ENCODE measurements at places on chromosomes 5 and 9.
A peak's percentile ranks its signal among the peaks of the same experiment; 100 is the strongest.

- no peak for DNase-seq
These were observed 111.7 kb downstream of the AP3B1 start for GRCh38 chr5:78182838-78183237.

GRCh38 chr9:6562871-6563430 is 82.6 kb downstream of the GLDC start:
- no peak for DNase-seq

DNA sequence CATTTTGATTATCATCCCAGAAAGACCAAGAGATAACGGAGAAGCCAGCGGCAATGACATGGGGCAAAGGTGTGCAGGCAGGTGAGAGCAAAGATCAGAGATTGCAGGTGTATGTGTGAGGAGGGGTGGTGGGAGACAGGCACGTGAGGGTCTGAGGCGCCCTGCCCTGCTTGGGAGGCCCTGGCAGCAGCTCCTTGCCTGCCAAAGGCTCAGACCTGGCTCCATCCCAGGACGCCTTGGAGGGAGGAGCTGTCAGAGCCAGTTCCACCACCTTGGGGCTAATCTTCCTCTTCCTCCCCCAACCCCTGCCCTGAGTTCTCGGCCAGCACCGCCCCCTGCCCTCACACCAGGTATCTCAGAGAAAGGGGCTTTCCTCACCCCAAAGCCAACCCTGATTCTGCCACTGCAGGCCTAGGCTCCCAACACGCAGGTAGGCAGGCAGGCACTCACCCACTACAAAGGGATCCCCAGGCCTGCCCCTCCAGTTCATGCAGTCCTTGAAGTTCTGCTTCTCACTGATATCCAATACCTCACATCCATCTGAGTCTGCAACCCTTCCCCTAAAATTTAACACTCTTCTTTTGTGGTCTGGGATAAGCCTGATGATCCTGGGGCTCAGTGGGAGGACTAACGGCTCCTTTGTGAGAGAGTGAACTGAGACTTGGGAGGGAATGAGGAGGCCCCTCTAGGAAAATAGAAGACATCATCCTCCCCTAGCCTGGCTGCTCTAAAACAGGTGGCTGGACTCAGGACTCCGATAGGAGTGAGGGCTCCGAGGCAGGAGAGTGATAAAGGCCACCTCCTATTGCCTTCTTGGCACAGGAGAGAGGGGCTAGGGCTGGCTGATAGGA is 1.8 kb downstream of the AQP3 start:
- DNase-seq = peak; percentile 46

DNA sequence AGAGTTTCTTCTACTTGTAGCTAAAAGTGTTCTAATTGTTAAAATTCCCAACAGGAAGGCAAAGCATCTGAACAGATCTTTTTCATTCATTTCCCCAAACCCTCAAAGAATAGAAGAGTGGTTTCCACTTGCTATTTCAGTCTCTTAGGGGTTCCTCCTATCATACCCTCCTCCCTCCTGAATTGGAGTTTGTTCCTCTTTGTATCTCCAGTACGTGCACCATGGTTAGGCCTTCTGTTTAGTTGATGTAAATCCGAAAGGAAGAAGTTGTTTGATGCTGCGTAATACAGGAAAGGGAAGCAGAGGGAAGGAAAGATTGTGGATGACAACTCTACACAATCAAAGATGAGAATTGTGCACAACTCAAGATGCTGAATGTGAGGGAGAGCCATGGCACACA is 303.6 kb downstream of the PIK3R1 start:
- DNase-seq = no peak

GRCh38 chr5:5628866-5629606 is 206.6 kb downstream of the ICE1 start:
- DNase-seq = no peak

GRCh38 chr5:146528236-146528635 is 12.2 kb upstream of the GPR151 start:
- no peak for DNase-seq

DNA sequence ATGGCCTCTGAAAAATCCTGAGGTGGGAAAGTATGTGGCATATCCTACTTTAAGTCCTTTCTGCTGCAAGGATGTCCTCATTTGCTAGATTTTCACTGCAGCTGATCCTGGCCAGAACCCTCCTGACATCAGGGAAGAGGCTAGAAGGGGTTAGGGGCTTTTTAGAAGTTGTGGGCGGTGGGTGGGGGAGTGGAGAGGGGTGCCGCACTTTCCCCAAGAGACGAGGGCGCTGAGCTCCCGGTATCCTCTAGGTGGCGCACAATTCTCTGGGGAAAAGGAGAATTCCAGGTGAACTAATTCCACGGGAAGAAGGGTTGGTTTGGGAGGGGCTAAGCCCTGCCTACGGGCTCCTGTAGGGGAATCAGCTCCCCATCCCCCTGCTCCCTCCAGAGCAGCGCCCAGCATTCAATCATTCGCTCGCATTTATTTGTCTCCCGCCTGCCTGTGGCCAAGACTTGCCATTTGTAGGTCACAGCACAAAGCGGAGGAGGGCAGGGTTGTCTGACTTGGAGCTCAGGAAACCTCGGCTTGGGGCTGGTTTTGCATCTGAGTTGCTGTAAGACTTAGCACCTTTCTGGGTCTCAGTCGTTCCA is 42.9 kb upstream of the HAND1 start:
- DNase-seq = no peak

- no peak for DNase-seq
These were observed 309.4 kb downstream of the NR3C1 start for GRCh38 chr5:143094087-143094521.

DNA sequence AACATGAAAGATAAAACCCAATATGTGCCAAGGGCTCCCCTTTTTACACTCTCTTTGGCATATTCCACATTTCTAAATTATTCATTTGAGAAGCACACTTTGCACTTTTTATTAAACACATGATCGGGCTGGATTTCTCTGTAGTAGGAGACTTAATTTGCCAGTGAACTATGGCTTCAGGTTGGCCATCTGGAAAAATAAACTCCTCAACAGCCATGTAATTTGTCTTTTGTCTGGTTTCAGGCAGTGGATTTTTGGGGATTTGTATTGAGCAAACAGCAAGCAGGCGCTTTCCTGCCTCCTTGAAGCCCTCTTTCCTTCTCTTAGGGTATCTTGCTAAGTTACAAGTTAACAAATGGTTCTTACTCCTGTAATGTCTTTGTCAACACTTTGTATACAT is 73.0 kb upstream of the DMRTA1 start:
- DNase-seq = no peak

- no peak for DNase-seq
These were observed 8.7 kb upstream of the GFRA3 start for GRCh38 chr5:138282920-138283742.

- DNase-seq = no peak
These were observed 56.4 kb downstream of the GCNT4 start for GRCh38 chr5:74995926-74996325.

GRCh38 chr5:150391986-150392385 is 20.7 kb downstream of the CD74 start:
- no peak for DNase-seq

DNA sequence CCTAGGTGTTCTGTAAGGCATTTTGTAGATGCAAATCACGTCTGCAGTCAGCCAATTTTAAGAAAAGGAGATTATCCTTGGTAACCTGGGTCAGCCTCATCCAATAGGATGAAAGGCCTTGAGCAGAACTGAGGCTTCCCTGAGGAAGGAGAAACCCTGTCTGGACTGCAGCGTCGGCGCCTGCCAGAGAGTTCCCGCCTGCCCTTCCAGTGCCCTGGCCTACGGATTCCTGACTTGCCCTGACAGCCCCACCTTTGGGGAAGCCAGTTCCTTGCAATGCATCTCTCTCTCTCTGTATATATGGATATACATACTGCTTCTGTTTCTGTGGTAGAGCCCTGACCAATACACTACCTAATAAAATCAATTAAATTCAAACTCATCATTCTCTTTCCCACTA is 66.2 kb upstream of the RUFY1 start:
- DNase-seq = no peak

- DNase-seq = no peak
These were observed 159.8 kb upstream of the MVB12B start for GRCh38 chr9:126166866-126167265.

- no peak for DNase-seq
These were observed 3.5 kb upstream of the PHYHD1 start for GRCh38 chr9:128917151-128917849.

Measured in CD4-positive, alpha-beta T cell treated with Interleukin-21 for 1 hour (primary cell).